A549 treated with CpdA at 1 μM for 4 hours (cell line): ENCODE measurements at places on chromosomes 2 and 18. TPM values are rescaled to one million over a fixed set of nuclear protein-coding genes. Genes with fewer than 3 reads are reported as not detected.

Gene SLC9A4
- total RNA-seq = not detected in 5 replicates

Gene C1QL2
- 0.09 to 0.18 TPM (median 0.11 TPM) in 4 of 5 replicates, not detected in the other for total RNA-seq

Gene LRP2
- under 0.01 to 0.03 TPM (median 0.02 TPM) in 3 of 5 replicates, not detected in the others for total RNA-seq

Gene PLGLB1
- 0.53 to 1.1 TPM (median 0.84 TPM) in 5 replicates for total RNA-seq

Gene FZD7
- total RNA-seq = 5.2 to 7.9 TPM (median 6.9 TPM) in 5 replicates

Gene FAM110C
- total RNA-seq = 0.06 to 0.58 TPM (median 0.12 TPM) in 5 replicates

Gene KATNAL2
- 1.5 to 1.9 TPM (median 1.7 TPM) in 5 replicates for total RNA-seq
